T-helper 22 cell (primary cell): ENCODE measurements at places on chromosomes 4 and X.

GRCh38 chr4:114136069-114136468 lies 156.6 kb upstream of the ARSJ start:
- DNase-seq: no peak

DNA sequence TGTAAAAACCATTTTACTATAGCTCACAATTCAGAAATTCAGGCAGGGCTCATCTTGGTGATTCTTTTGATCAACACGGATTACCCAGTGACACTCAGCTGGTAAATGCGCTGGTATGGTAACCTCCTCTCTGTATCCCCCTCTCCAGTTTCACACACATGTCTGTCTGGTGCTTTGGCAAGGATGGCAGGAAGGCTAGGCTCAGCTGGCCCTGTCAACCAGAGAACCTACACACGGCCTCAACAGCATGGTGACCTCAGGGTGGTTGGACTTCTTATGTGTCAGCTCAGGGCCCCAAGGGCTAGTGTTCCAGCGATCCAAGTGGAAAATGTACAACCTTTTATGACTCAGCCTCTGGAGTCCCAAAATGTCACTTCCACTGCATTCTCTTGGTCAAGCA lies 55.7 kb upstream of the EOLA2 start:
- DNase-seq: no peak

DNA sequence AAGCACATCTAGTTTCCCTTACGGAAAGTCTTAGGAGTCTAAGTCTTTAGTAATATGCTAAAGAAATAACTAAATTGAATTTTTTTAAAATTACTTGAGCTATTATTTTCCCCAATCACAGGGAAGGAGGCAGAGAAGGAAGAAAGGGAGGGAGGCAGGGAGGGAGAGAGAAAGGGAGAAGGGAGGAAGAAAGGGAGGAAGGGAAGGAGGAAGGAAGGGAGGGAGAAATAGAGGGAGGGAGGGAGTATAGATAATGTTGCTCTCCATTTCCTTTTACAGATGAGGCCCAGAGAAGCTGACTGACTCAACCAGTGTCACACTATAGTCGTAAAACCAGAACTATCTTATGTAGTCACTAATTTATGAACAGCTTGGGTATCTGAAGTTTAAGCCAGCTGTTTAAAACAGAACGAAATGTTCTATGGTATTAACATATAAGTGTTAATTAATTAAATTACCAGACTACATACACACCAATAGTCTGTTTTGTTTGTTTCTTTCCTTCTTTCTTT lies 14.6 kb downstream of the SH3RF1 start:
- no peak for DNase-seq

DNA sequence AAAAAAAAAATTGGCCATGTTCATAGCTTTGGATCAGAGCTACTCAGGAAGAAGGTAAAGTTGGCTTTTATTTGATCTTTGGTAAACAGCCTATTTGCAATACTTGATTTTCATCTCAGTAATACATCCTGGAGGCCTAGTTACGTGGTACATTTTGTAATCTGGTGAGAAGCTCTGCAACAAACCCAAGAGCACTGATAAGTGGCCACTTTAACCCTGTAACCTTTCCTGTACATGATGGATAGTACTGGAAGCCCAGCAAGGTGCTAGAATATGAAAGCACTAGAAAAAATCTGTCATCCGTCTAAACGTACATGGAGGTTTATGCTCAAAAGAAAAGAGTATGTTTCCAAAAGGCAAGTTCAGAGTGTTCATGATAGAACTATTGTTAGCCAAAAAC lies 88.3 kb upstream of the BMP2K start:
- no peak for DNase-seq

- DNase-seq: no peak
These were observed 898 bp upstream of the PDGFC start for GRCh38 chr4:156972379-156973015.

- DNase-seq: no peak
These were observed 204.7 kb downstream of the SPRY1 start for GRCh38 chr4:123600987-123601904.

DNA sequence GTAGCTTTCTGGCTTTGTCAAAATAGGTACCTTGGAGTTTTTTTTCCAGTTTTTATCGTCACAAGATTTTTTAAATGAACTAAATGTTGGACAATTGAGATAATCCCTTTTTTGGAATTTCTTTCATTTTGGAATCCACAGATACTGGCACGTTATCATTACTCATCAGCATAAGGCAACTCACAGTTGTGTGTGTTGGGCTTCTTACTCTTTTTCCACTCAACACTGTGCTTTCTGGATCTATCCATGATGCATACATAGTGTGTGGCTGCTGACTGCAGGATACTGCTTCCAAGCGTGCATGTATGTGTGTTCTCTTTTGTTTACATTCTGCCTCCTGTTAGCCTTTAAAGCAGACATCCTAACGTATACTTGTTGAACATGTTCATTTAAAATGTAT lies 113.5 kb upstream of the FAM9A start:
- no peak for DNase-seq

DNA sequence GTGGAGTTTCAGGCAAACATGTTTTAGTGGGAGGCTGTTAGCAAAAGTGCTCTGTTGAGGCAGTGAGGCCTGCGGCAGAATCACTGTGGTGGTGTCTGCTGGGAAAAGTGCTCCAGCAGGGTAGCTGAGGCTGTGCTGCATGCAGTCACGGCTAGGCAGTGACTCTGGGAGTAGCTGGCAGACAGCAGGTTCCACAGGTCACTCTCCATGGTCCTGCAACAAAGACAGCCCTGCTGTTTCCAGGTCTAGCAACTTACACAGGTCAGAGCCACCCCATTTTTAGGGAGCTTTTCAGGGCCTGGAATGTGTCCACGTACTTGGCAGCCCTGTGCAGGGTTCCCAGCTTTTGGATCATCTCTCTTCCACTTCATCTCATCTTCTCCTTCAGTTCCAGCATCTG lies 184.3 kb downstream of the NAA11 start:
- DNase-seq: no peak

- peak; percentile 68 for DNase-seq
These were observed at the start of gene OTUD5 for GRCh38 chrX:48957477-48957826. TSS of gene OTUD5 (minus strand) at chrX:48957607. CDS start at chrX:48957570, 37 bp downstream.

GRCh38 chr4:1748465-1748995 lies 27.2 kb downstream of the TACC3 start:
- peak; percentile 48 for DNase-seq

DNA sequence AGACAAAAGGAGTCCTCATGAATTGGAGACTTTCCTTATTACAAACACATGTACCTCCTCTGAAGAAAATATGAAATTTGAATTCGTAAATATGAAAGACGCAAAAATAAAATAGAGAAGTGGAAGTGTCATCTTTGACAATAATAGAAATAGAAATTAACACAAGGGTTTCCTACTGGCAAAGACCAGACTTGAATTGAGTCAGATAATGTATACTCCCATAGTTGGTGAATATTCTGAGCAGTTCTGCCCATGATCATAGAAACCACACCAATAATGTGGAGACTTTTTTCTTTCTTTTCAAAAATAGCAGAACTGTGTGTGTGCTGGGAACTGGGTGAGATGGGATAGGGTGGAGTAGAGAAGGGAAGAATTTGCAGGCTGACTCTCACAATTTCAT lies 277.7 kb upstream of the TET2 start:
- no peak for DNase-seq

GRCh38 chr4:147737623-147738022 lies 5.7 kb downstream of the ARHGAP10 start:
- no peak for DNase-seq

GRCh38 chr4:102529977-102530376 lies 28.8 kb downstream of the NFKB1 start:
- no peak for DNase-seq

DNA sequence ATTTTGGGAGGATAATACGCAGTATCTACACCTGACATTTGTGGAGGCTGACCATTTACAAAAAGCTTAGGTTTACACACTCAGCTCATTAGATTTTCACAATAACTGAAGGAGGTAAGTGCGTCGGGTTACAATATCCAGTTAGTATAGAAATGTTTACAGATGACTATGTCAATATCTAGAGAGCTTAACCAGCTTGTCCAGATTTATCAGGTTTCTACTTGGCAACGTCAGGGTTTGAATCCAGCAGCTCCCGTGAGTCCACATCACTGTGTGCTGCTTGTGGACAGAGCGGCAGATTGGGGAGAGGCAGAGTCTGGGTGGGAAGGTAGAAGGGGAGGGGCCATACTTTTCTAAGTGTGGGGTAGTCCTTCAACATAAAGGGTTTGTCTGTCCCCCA lies 28.3 kb downstream of the ARHGAP10 start:
- DNase-seq: no peak

GRCh38 chrX:32687379-32687778 lies 524.0 kb downstream of the DMD start:
- no peak for DNase-seq

- no peak for DNase-seq
These were observed 71.4 kb upstream of the PSAPL1 start for GRCh38 chr4:7506119-7506518.

DNA sequence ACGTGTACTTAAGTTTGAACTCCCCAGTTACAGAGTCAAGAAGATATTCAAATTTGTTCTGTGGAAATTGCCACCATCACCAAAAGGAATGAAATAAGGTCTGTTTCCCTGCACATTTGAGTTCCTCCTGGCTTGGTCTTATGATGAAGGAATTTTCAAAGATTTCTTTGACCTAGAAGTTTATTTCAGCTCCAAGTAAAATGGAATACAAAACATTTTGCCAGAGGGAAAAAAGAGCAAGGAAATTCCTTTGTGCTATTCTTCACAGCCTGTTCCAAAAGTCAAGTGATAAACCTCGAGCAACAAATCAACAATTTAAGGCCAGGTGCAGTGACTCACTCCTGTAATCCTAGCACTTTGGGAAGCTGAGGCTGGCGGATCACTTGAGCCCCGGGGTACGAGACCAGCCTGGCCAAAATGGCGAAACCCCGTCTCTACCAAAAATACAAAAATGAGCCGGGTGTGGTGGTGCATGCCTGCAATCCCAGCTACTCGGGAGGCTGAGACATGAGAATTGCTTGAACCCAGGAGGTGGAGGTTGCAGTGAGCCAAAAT lies 3.4 kb downstream of the NKRF start:
- DNase-seq: no peak

- DNase-seq: no peak
These were observed 91.8 kb downstream of the RAP1GDS1 start for GRCh38 chr4:98352940-98353339.

GRCh38 chrX:118807151-118808017 lies 16.2 kb upstream of the ZCCHC12 start:
- no peak for DNase-seq

GRCh38 chr4:73055241-73055897 lies 14.1 kb downstream of the COX18 start:
- no peak for DNase-seq

DNA sequence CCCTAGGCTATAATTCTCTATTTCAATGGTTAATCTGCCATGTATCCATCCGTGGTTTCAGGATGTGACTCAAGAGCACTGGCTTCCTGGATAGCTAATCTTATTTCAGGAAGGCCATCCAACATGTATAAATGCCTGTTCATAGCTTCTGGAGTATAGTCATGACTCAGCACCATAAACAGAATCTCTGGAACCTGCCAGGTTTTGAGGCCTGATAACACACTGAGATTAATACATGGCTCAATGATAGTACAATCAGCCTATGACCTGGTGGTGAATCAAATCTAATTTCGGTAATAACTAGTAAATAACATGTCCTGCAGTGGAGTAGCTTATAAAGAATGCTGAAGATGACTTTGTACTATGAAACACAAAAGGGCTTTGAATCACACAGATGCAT lies 5.7 kb upstream of the IL13RA2 start:
- no peak for DNase-seq

GRCh38 chr4:86306816-86307215 lies 53.0 kb downstream of the MAPK10 start:
- DNase-seq: no peak

DNA sequence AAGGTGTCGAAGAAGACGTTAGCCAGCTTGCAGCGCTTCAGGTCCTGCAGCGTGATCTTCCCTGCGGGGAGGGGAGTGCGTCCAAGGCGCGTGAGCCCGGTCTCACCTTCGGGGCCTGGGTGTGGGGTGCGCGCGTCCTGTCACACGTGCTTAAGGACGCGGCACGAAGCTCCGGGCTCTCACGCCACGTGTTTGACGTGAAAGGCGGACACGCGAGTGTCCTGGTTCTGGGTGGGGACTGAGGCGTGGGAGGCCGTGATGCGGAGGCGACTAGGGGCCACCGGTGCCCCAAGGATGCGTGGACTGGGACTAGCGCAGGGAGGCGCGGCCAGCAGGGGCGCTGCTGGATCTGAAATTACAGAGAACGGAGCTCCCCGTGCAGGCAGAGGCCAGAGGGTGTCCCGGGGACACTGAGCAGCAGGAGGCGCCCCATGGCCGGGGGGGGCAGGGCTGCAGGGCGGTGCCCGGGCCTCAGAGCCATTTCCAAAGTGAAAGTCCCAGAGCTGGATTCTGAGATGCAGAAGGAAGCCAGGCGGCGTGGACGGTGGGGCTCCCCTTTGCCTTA lies 20.3 kb upstream of the GTPBP6 start:
- no peak for DNase-seq

GRCh38 chrX:68945603-68946228 lies 116.9 kb downstream of the EFNB1 start:
- no peak for DNase-seq

- DNase-seq: no peak
These were observed 106.6 kb upstream of the PDE5A start for GRCh38 chr4:119735165-119735651.

GRCh38 chr4:111228874-111229273 lies 606.0 kb upstream of the PITX2 start:
- no peak for DNase-seq
